ENCODE measurements at places on chromosomes 6 and 20.

GRCh38 chr20:59932616-59933295 lies 681 bp downstream of the SYCP2 start:
- no peak for DNase-seq

GRCh38 chr6:98641949-98642719 lies 192.2 kb upstream of the POU3F2 start:
- no peak for DNase-seq

DNA sequence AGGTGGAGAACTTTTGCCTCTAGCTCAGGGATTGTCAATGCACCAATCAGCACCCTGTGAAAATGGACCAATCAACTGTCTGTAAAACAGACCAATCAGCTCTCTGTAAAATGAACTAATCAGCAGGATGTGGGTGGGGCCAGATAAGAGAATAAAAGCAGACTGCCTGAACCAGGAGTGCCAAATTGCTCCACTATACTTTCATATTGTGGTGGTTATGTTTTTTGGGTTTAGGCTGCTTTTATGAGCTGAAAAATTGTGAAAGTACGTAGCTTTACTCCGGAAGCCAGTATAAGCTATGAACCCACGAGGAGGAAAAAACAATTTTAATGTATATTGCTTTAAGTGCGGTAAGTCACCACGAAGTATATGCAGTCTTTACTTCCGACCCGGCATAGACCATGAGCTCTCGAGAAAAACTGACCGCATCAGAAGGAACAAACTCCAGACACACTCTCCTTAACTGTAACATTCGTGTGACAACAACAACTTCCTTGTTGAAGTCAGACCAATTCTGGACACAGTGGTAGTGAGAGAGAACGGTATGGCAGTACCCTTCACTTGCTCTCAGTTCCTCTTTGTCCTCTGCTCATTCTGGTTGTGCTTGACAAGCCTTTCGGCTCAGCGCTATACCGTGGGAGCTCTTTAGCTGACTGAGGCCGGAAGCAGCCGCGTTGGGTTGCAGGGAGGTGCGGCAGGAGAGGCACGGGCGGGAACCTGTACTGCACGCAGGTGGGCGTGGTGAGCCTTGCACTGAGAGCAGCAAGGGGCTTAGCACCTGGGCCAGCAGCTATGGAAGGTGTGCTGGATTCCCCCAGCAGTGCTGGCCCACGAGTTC lies 81.9 kb upstream of the E2F3 start:
- peak; percentile 33 for DNase-seq

DNA sequence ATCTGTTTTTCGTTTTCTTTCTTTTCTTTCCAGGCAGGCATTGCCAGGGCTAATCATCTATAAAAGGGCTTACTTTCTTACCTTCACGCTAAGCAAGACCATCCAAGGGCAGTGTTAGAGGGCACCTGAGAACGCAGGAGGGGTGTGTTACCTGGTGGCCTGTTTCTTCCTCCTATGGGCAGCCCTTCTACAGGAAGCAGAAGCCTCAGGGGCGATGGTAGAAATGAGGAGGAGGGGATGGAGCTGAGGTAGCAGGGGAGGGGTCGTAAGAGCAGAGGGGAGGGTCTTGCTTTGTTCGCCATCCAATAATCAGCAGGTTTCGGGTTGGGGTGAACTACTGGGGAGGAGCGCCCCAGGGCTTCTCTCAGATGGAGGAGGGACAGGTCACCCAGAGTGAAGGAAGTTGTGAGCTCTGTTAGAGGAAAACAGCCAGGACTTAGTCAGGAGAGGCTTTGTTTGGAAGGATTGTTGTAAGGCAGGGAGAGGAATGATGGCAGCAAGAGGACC lies 1.5 kb upstream of the CCR6 start:
- no peak for DNase-seq

- peak; percentile 44 for DNase-seq
Observed at GRCh38 chr6:143337201-143337949, 113.1 kb downstream of the ADAT2 start.

DNA sequence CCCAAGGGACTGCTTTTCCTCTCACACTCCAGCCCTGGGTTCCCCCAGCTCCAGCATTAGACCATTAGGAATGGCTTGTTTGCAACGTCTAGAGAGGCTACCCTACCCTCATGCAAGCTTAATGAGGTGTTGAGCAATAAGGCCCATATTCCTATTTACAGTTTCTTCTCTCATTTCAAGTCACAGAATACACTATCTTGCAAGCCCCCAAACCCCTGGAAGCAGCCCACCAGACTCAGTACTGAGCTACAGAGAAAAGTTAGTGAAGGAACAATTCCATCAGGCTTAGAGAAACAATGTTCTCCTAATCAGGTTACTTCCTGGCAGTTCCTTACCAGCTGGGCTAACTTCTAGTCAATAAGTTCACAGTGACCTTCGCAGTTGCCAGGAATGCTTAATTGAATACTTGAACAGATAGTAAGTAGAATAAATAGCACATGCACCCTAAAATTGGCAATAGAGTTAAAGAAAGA lies 606.5 kb upstream of the NOX3 start:
- DNase-seq: no peak

Data from stimulated activated CD8-positive, alpha-beta memory T cell treated with anti-CD3 and anti-CD28 coated beads, Interleukin-7, amount 100 ng/mL, for 48 hours (primary cell).